ENCODE measurements at places on chromosomes 16 and 17. TPM values are rescaled to one million over a fixed set of nuclear protein-coding genes. Genes with fewer than 3 reads are reported as not detected.

FDXR gene
- total RNA-seq = 63.3 TPM

SGSM2 gene
- total RNA-seq = 43.4 TPM

PRSS53 gene
- 1.1 TPM for total RNA-seq

AFMID gene
- total RNA-seq = 40.0 TPM

LDHD gene
- total RNA-seq = 1.1 TPM

All from A549 treated with RU486 at 1 μM for 4 hours (cell line).